ENCODE measurements at places on chromosomes 13 and 19.

DNA sequence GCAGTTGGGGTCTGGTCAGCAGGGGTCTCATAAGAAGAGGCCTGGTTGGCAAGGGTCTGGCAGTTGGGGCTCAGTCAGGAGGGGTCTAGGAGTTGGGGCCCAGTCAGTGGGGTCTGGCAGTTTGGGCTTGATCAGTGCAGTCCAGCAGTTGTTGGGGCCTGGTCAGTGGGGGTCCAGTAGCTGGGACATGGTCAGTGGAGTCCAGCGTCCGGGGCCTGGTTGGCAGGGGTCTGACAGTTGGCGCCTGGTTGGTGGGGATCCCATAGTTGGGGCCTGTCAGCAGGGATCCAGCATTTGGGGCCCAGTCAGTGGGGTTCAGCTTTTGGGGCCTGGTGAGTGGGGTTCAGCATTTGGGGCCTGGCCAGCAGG is 60.5 kb upstream of the TPM4 start:
- DNase-seq = no peak

GRCh38 chr19:7606289-7606688 is 10.6 kb downstream of the CAMSAP3 start:
- DNase-seq = no peak

- DNase-seq = no peak
Measured at GRCh38 chr13:110138700-110139036, 168.3 kb downstream of the COL4A1 start.

DNA sequence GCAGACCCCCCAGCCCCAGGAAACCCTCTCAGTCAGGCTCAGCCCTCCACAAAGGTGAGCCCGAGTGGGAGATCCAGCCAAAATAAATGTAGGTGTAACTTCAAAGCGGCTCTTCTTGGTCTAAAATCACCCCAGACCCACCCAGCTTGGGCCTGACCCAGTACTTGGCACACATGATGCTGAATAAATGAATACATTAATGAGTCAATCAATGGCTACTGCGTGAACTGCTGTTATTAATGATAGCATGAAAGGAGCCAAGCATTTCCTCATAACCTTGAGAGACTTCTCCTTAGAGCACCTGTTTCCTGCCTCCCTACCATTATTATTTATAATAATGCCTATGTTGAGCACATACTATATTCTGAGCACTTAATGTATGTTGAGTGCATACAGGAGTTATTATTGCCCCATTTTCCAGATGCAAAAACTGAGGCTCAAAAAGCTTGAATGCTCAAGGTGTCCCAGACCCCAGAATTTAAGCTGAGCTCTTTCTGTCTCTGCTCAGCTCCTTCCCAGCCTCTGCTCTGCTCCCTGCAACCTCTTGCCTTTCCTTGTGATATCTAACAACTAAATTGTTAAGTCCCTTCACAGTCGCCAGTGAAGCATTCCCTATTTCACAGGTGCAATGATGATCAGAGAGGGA is 4.3 kb downstream of the NOTCH3 start:
- no peak for DNase-seq

DNA sequence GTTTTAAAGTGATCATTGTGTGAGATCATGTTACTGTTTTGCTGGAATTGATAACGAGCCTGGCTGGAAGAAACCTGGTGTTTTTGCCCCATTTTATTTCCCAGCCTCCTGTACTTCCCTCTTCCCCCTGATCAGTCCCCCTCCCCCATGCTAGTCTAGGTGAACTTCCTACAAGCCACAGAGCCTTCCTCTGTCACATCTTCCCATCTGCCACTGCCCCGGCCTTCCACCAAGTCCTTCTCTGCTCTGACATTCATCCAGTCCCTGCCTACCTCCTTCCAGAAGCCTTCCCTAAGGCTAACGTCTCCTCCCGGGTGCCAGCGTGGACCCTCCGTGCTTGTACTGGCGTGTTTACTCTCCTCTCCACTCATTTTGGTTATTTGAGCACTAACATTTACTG is 14.3 kb downstream of the FARP1 start:
- DNase-seq = no peak

DNA sequence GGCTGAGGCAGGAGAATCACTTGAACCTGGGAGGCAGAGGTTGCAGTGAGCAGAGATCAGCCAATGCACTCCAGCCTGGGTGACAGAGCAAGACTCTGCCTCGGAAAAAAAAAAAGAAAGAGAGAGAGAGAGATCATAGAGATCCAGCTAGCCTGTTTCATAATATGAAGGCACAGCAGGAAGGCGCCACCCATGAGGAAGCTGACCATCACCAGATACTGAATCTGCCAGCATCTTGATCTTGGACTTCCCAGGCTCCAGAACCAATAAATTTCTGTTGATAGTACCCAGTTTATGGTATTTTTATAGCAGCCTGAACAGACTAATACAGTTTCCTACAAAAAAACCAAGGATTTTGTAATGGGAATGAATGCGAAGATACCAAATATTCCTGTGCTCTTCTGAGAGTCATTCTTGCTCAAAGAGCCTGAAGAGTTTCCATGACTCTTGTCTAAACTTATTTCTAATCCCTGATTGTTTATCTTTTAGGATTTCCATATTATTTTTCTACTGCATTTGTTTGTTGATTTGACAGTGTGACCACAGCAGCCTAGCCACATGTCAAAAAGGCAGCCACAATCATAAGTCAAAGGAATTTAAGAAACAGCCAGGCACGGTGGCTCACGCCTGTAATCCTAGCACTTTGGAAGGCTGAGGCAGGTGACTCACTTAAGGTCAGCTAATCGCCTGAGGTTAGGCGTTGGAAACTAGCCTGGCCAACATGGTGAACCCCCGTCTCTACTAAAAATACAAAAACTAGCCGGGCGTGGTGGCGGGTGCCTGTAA is 37.7 kb upstream of the PDCD5 start:
- DNase-seq = no peak

- DNase-seq = peak; percentile 33
Measured at GRCh38 chr19:58305932-58306323, 751 bp downstream of the ERVK3-1 start.

- DNase-seq = no peak
Measured at GRCh38 chr13:76929851-76930374, 18.4 kb upstream of the ACOD1 start.

GRCh38 chr13:114088863-114089262 is 43.6 kb downstream of the RASA3 start:
- no peak for DNase-seq

- no peak for DNase-seq
Measured at GRCh38 chr13:73351730-73352129, 292.9 kb downstream of the KLF5 start.

GRCh38 chr13:98549006-98549727 is 27.7 kb downstream of the STK24 start:
- DNase-seq = no peak

GRCh38 chr13:48477191-48477855 is 55.6 kb downstream of the RCBTB2 start:
- no peak for DNase-seq

- DNase-seq = no peak
Measured at GRCh38 chr19:7783991-7784423, 21.0 kb downstream of the CLEC4M start.

- DNase-seq = no peak
Measured at GRCh38 chr13:114077933-114078325, 54.5 kb downstream of the RASA3 start.

All from GM10248 (cell line).